ENCODE measurements at places on chromosomes 5 and 9.

- DNase-seq, result peak; percentile 70
Measured at GRCh38 chr9:95171001-95171400, 146.5 kb downstream of the FANCC start.

- no peak for DNase-seq
Measured at GRCh38 chr5:171275841-171276544, 33.1 kb upstream of the TLX3 start.

- peak; percentile 80 for DNase-seq
Measured at GRCh38 chr5:73365301-73365853, 83.2 kb downstream of the FOXD1 start.

DNA sequence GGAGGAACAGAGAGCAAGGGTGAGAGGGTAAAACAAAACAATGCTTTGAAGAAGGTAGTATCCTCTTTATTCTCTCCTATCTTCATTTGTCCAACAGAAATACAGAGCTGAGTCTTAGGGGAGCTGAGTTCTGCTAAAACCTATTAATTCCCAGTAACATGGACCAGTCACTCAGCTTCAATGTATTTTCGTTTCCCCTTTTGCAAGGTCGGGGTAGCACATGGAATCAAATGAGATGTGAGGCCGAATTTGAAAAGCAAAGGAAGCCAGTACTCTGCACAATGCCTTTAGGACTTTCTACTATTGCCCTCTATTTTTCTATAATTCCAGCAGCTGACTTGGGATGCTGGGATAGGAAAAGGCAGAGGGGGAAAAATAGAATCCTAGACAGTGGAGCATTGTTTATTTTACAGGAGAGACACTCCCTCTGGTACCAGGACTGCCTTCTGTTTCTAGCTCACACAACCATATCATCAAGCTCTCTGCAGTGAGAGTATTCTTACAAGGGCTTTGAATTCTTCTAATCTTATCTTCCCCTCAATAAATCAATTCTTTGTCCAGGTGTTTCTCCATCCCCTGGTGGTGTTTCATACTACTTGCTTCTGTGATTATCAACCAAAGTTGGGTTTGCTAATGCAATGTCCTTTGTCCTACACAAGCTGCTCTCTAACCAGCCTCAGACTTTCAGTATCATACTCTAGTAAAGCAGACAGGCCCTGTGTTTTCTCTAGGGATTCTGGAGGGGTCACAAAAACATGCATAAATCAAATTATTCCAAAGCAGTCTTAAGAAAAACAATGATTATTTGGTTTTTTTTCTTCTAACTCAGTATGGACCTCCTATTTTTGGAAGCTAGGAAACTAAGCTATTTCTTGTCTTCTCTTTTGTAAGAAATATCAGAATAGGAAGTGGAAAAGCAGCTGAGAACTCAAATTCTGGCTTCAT lies 341.5 kb downstream of the OSTF1 start:
- no peak for DNase-seq

DNA sequence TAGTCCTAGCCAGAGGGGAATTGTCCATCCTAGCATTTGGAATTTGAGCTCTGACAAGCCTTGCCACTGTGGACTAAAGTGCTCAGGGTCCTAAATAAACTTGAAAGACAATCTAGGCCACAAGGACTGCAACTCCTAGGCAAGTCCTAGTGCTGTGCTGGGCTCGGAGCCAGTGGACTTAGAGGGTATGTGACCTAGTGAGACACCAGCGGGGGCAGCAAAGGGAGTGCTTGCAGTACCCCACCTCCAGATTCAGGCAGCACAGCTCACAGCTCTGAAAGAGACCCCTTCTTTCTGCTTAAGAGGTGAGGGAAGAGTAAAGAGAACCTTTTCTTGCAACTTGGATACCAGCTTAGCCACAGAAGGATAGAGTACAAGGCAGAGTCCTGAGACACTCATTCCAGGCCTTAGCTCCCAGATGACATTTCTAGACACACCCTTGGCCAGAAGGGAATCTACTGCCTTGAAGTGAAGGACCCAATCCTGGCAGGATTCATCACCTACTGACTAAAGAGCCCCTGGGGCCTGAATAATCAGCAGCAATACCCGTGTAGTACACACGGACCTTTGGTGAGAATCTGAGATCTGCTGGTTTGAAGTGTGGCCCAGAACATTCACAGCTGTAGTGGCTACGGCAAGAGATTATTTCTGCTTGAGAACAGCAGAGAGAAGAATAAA lies 164.6 kb downstream of the CCDC171 start:
- no peak for DNase-seq

DNA sequence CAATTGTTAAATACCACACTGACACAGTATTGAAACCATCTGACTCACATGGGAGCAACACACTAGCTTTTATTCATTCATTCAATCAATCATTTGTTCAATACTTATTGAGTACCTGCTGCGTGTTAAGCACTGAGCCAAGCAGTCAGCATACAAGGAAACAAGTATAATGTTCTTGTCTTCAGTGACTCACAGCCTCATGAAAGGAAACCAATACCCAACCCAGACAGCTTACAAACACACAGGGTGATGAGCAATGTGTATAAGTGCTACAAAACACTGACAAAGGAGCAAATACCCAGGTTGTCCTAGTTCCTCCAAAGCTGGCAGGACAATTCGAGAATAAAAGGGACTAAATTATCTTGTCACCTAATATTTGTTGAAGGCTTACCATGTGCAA lies 67.6 kb upstream of the RASEF start:
- peak; percentile 23 for DNase-seq

DNA sequence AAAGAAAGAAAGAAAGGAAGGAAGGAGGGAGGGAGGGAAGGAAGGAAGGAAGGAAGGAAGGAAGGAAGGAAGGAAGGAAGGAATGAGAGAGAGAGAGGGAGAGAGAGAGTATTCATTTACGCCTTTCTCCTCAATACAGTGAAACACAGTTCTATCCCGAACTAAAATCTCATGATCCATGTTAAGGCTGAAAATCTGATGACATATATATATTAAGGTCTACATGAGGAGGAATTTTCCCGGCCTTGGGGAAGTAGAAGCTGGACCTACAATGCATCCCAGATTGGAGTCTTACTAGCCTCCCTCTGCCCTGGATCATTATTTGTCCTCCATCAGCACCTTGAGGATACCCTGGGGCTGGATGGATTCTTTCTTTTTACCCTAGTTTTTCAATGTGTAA lies 95.1 kb upstream of the DAPK1 start:
- no peak for DNase-seq

DNA sequence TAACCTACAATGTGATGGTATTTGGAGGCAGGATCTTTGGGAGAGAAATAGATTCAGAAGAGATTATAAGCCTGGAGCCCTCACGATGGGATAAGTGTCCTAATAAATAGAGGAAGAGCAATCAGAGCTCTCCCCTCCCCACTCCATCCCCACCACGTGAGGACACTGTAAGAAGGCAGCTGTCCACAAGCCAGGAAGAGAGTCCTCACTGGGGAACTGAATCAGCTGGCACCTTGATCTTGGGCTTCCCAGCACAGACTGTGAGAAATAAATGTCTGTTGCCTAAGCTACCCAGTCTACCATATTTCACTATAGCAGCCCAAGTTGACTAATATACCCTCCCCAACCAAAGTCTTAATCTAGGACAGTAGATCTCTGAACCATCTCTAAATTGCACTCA lies 118.1 kb downstream of the SUSD1 start:
- no peak for DNase-seq

- DNase-seq, result peak; percentile 92
Measured at GRCh38 chr9:91771027-91771426, 179.0 kb downstream of the ROR2 start.

All from brain microvascular endothelial cell (primary cell).